Left renal cortex interstitium (tissue), 4 donors: ENCODE measurements at places on chromosomes 5 and 9. TPM values are rescaled to one million over a fixed set of nuclear protein-coding genes. Genes with fewer than 3 reads are reported as not detected.

DNA sequence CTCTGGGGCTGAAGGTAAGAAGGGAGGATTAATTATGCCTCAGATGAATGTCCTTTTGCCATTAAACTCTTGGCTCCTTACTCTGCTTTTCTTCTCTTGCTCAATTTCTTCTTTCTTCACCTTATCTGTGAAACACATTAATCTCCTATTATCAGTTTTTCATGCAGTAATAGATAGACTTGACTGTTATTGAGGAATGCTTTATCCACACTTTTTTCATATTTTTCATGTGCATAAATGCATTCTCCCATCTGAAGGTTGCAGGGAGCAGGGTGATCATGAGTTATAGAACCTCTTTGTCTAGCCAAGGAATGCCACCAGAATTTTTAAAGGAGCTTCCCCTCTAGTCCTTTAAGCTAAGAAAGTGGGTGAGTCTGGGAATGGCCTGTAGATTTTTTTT, 66.4 kb upstream of the CD180 start:
- no peak for DNase-seq

The ANKRD55 gene
- 1.7 TPM for polyA plus RNA-seq

DNA sequence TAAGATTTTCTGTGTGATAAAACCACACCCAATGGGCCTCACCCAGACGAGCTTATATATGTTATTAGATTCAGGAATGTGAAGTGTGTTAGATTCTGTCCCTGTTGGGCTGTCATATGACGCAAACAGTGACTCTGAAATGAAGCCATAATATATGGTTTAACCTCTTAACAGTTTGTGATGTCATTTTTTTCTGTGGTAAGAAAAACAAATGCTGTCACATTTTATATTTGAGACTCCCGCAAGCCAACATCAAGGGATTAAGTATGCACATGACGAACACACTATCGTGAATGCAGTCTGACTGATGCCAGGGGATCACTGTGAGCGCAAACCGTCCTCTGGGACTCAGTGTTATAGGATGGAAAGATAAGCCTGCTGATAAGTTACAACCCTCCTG, 321.7 kb downstream of the SH3GL2 start:
- no peak for DNase-seq

DNA sequence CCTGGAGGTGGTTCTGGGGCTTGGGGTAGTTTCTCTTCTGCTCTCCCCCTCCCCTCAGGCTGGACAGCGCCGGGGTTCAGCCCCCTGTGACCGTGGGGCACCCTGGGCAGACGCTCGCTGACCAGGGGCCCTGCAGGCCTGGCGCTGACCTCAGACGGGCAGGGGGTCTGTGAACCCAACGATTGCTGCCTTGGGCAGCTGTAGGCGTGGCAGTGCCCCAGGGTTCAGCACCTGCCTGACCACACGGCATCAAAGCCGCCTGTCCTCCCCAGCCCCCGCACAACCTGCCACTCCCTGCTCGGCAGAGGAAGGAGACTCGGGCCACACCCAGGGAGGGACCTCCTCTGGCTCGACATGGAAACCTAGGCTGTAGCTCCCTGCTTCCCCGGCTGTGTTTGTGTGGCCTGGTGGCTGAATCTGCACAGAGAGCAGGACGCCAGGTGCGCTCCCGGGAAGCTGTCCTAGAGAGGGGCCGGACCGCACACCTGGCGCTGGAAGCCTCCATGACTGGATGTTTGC, 12.2 kb downstream of the LCN12 start:
- no peak for DNase-seq

The SOX30 gene
- 0.39 TPM for polyA plus RNA-seq

The CDC20B gene
- 0.74 TPM for polyA plus RNA-seq

The ROR2 gene
- 16.5 TPM for polyA plus RNA-seq

GRCh38 chr9:124550072-124550471, 42.9 kb upstream of the NR5A1 start:
- no peak for DNase-seq

DNA sequence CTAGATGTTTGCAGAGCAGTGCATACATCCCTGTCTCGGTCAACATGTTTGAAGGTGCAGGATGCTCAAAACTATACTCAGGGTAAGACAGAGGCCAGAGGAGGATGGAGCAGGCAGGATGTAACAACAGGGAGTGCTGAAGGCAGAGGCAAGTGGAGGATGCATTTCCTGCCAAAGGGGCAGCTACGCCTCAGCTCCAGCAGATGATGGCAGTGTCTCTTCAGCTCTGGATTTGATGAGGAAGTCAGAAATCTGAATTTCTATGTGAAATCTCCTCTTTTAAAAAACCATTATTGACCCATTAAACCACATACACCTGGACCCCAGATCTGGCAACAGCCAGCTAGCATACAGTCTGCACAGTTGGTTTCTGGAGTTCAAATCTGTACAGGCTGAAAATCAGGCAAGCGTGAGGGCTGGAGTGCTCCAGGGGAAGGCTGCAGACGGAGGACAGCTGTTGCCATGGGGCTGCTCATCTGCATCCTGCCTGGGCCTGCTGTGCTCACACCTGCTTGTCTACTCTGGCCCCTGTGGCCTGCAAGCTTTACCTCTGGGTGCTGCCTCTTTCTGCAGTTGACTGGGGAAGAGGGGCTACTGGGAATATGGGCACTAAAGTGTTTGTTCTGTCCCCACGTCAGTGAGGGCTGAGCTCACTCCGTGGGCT, 152.9 kb upstream of the SLC28A3 start:
- no peak for DNase-seq

The GLRA1 gene
- polyA plus RNA-seq: not detected

DNA sequence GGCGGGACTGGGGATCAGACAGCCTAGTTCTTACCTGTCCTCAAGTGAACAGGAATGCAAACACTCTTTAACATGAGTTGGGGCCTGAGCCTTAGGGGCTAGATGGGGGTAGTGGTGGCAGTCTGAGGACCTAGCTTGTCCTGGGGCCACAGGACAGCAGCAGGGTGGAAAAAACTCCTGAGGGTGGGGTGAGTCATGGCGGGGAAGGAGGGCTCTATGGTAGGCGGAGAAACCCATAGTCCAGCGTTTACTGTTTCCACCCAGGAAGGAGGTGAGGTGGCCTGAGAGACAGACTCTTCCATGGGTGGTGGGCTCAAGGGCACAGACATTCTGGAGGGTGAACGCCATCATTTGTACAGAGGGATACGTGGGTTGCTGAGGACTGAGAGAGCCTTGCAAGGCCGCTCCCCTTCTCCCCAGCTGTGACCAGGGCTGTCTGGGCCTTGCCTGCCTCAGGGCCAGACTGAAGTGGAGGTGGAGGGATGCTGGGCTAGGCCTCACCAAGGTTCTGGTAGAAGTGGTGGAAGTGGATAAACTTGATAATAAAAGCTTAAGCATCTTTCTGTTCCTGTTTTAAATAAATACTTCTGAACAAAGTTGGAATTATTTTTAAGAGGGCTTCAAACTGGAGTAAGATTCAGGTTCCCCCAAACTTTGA, 1.1 kb upstream of the TSPAN17 start:
- no peak for DNase-seq

DNA sequence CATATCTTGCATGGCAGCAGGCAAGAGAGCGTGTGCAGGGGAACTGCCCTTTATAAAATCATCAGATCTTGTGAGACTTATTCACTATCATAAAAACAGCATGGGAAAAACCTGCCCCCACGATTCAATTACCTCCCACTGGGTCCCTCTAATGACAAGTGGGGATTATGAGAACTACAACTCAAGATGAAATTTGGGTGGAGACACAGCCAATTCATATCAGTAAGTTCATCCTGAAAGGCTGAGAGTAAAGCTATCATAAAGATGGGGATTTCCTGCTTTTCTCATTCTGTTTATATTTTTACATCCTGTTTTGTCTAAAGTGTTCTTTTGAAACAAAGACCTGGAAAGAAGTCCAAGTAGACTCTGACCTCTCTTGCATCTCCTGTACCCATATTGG, 28.9 kb upstream of the IL33 start:
- no peak for DNase-seq

GRCh38 chr5:120624021-120624563, 160.0 kb downstream of the PRR16 start:
- no peak for DNase-seq

The GCNT4 gene
- 13.0 TPM for polyA plus RNA-seq

The OTP gene
- not detected for polyA plus RNA-seq

GRCh38 chr9:11893331-11893730, 799.9 kb upstream of the TYRP1 start:
- DNase-seq: no peak
